ENCODE measurements at places on chromosomes 12 and 14.

DNA sequence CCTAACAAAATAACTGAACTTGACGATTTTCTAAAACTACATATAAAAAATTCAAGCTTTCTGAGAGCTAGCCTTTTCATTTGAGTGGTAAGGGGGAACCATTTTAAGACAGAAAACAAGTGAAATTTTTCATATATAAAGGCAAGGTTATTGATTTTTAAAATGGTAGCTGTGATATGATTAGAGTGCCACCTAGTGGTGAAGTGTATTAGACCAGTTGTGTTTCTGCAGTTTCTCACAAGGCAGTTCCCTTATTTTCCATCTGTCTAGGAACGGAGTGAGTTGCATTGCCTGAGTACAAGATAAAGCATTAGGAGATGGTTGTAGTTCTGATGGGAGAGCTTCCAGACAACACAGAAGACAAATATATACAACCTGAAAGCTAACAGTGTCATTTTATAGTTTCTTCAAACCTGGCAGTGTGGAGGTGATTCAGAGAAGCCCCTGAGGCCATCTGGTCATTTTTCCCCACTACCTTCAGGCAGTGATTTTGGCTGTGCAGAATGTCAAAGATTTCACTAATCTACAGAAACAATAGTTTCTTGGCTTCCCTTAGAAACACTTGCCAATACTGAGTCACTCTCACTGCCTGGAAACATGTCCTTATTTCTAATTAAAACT, 180.8 kb downstream of the C12orf50 start:
- DNase-seq: no peak

GRCh38 chr14:48690349-48690748, 895.8 kb downstream of the RPS29 start:
- no peak for DNase-seq

DNA sequence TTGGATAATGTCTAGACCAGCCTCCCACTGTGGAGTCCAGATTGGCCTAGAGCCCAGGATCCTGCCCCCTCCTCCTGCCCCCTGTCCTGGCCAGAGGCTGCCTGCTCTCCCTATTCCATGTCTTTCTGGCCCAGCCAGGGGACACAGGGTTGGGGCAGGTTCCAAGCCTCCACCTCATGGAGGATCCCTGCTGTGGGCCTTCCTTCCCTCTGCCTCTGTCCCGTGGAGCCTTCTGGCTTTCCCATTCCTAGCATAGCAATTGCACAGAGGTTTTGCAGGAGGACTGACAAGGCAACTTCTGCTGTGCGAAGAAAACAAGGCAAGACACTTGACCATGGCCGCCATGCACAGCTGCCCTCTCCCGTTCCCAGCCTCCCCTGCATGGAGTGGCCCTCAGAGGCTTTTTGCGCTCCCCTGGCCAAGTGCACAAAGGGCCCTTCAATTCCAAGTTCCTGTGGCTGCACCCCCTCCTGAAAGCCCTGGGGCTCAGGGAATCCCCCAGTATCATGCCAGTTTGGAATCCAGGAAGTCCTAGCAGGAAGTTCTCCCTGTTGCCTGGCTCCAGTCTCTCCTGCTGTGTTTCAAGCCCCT, 42.1 kb downstream of the KRT80 start:
- DNase-seq: no peak

DNA sequence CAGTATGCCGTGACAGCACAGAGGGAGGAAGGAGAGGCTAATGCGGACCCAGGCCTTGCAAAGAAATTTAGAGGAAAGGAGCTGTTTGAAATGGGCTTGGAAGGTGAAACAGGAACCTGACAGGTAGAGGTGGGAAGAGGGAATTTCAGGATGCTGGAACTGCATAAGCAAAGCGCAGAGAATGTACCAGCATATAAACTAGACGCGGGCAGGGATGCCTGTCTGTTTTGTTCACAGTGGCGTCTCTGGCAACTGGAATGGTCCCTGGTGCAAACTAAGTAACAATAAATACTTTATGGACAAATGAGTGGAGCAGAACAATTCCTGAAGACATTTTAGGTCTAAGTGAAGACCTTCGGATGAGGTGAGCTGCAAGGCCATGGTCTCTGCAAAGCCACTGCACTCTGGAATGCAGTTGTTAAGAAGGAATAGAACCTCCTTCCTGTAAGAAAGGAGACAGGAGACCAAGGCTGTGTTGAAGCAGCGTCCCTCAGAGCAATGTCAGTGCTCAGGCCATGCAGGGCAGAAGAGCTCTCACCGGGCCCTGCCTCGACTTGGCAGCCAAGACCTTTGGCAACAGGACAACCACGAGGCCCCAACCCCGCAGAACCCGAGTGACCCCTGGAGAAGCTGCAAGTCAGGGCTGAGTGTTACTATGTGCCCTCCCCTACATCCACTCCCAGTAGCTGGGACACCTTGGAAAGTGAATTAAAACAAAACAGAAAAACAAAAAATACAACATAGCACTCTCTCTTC, 42.8 kb downstream of the PITPNM2 start:
- DNase-seq: no peak

GRCh38 chr12:105819549-105819948, 319.2 kb downstream of the NUAK1 start:
- DNase-seq: no peak

DNA sequence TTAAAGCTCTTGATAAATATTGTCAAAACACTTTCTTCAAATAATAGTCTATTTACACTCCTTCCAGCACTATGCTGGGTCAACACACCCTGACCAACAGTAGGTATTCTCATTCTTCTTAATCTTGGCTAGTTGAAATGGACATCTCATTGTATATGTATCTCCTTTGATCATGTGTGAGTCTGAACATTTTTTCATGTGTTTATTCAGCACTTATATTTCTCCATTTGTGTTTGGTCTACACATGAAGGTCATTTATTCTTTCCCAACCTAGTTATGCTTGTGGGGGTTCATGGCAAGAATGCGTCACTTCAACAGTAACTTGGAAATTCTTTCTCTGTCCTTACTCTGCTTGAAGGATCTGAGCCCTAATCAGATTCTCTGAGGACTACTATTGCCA, 133.1 kb upstream of the ARID2 start:
- no peak for DNase-seq

GRCh38 chr12:56448860-56449621, at the start of gene TIMELESS:
Gene TIMELESS (minus strand): TSS chr12:56449426. CDS start chr12:56434170, 15,256 bp downstream.
- peak; percentile 56 for DNase-seq
